Stimulated activated CD4-positive, alpha-beta T cell treated with anti-CD3 and anti-CD28 coated beads, Interleukin-12 subunit alpha, Interleukin-12 subunit beta, amount 100 ng/mL, for 48 hours (primary cell): ENCODE measurements at places on chromosomes 3 and 15.

DNA sequence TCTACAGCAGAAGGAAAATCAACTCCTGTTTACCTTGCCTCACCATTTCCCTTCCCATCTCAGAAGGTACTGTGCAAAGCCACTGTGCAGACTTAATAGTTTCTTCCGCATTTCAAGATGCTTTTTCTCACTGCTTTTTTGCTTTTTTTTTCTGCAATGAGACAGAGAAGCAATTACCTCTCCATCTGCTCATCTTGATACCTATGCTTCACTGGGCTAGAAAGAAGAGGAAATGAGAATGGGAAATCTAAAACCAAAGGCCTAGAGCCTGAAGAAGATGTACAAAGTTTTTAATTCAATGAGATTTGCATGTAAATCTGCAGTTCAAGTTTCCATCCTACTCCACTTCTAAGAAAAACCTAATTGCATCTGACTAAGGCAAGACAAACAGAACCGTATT is 238.1 kb upstream of the SETMAR start:
- no peak for DNase-seq

- DNase-seq = no peak
Measured at GRCh38 chr3:37852771-37853170, 8.9 kb upstream of the CTDSPL start.

DNA sequence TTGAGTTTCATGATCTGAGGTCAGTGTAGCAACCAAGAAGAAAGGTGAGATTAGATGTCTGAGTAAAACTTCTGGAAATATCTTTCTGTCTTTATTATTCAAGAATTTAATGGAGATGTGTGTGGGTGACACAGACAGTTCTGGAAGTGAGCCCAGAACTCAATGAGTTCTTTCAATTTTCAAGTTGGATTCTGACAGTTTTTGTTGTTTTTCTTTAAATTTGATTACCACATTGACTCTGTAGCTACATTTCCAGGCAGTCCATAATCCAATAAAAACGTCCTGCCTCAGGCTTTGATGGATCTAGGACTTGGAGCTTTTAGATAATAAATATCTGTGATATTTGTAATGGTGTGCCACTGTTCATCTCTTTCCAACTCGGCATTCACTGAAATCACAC is 3.9 kb upstream of the PARP14 start:
- no peak for DNase-seq

DNA sequence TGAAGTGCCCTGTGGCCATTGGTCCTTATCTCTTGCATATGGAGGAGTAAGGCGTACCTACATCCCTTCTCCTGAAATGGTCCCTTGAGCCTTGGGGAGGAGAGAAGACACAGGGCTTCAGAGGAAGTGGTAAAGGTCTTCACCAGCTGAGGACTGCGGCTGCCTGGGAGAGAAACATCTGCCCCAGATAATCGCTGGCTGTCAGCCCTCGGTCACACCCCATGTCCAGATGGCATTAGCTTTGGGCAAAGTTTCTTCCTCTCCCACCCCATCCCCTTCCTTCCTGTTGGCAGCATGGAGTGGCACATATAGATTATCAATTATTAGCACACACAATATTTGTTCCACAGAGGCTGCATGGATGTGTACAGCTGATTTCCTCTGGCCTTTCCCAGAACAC is 61.6 kb downstream of the LRTM1 start:
- DNase-seq = no peak

GRCh38 chr3:153974614-153975013 is 146.6 kb upstream of the ARHGEF26 start:
- no peak for DNase-seq

DNA sequence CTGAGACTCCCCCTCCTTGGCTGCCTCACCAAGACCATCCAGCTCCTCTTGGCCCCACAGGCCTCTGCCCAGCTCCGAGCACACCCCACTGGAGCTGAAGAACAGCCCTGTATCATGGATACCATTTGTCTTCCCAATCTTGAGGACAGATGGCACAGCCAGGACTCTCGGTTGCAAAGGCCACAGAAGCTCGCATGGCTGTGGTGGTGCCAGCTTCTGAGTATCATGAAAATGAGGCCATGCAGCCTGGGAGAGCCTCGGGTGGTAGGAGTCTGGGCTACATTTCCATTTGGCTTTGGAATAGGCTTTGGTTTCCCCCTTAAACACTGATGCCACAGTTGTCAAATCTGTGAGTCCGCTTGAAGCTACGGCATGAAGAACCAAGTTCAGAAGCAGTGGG is 106.6 kb downstream of the SEMA5B start:
- DNase-seq = no peak

DNA sequence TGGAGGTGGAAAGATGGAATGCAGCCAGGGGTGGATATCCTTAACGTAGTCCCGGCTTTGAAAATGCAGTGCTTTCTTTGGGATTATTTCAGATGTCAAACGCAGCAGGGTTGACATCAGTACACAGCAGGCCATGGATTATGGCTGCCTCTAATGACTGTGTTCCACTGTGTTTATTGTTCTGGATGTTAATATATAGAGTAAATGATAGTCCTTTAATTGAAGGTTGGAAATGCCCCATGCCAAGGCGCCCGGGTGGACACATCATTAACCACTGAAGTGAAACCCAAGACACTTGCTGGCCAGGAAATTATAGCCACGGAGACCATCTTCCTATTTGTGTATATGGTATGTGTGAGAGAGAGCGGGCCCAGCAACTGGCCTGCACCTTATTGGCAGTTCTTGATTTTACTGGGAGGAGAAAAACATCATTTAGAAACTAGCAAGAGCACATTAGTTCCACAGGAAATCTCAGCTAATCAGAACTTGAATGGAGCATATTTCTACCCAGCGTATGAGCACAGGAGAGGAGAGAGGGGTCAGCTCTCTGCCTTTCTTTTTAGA is 254.9 kb upstream of the RASGRP1 start:
- no peak for DNase-seq

- DNase-seq = no peak
Measured at GRCh38 chr3:190533511-190534281, 19.8 kb downstream of the IL1RAP start.

DNA sequence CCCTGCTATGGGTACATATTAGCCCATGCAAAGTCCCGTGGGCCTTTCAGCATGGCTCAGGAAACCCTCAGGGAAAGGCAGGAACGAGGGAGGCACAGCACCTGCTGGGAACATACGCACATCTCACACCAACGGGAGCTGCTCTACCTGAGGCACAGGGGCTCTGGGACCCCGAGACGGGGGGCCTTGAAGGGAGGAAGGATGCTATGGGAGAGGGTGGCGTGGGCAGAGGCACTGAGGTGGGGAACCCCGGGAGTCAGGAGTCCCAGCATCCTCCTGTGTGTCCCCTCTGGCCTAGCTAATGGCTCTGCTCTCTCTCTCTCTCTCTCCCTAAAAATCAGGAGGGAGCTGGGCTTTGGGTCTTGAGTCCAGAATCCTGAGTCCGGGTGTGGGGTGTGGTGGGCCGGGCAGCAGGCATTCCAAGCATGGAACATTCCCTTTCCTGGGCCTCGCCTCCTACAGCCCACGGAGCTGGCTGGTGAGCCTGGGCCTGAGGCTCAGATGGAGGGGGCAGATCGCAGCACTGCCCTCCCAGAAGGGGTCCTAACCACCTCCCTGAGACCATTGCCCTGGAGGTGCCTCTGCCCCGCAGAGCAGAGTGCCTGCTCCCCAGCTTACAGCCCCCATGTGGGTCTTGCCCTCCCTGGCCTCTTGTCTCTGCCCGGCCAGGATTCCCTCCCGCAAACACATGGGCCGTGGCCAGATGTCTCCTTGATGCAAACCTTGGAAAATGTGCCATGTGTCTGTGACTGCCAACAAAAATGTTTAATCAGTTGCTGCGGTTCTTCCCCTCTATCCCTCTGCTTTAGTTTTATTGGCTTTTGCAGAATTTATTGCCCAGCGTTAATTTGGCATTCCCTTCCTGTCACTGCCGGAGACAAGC is 101.6 kb downstream of the TMEM266 start:
- DNase-seq = no peak

- no peak for DNase-seq
Measured at GRCh38 chr3:188978421-188979171, 193.2 kb upstream of the TPRG1 start.

DNA sequence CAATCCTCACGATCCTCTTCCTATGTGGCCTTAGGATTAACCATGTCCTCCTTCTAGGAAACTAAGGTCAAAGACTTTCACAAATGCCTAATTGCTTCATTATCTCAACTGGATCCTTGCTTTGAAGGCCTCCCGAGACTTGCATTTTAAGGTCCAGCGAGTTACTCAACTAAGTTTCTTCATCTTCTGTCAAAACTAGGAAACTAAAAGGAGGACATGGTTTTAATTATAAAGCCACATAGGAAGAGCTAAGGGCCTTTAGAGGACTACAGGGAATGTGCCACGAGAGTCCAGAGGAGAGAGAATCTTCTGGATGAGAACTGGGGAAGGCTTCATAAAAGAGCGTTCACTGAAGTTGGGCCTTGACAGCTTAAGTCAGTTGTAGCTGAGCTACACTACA is 87.8 kb upstream of the LPP start:
- DNase-seq = no peak

GRCh38 chr3:128753715-128754114 is 27.7 kb downstream of the RAB7A start:
- no peak for DNase-seq

DNA sequence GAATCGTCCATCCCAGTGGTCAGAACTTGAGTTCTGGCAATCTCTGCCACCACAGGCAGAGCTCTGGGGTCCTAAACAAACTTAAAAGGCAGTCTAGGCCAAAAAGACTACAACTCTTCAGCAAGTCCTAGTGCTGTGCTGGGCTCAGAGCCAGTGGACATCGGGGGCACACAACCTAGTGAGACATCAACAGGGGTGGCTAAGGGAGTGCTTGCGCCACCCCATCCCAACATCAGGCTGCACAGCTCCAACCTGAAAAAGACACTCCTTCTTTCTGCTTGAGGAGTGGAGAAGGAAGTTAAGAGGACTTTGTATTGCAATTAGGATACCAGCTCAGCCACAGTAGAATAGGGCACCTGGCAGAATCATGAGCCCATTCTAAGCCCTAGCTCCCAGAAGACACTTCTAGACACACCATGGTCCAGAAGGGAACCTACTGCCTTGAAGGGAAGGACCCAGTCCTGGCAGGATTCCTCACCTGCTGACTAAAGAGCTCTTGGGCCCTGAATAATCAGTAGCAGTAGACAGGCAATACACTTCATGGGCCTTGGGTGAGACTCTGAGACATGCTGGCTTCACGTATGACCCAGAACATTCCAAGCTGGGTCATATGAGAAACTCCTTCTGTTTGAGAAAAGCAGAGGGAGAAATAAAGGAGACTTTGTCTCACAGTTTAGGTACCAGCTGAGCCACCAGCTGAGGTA is 72.0 kb downstream of the TFDP2 start:
- no peak for DNase-seq

DNA sequence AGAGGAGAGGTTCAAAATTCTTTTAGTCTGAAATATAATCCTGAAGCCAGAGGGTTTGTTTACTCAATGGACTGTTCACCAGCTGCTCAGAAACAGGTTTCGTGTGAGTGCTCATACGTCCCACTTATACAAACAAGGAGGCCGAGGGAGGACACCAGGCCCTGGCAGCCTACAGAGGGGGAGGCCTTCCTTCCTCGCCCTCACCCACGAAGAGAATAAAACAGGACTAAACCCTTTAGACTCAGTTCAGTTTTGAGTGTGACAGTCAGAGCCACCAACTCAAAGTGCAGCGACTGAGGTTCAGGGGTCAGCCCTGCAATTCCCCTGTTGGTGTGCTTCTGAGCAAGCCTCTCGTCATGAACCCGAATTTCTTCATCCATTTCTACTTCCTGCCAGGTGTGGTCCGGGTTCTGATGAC is 17.3 kb downstream of the FAM174B start:
- DNase-seq = no peak

DNA sequence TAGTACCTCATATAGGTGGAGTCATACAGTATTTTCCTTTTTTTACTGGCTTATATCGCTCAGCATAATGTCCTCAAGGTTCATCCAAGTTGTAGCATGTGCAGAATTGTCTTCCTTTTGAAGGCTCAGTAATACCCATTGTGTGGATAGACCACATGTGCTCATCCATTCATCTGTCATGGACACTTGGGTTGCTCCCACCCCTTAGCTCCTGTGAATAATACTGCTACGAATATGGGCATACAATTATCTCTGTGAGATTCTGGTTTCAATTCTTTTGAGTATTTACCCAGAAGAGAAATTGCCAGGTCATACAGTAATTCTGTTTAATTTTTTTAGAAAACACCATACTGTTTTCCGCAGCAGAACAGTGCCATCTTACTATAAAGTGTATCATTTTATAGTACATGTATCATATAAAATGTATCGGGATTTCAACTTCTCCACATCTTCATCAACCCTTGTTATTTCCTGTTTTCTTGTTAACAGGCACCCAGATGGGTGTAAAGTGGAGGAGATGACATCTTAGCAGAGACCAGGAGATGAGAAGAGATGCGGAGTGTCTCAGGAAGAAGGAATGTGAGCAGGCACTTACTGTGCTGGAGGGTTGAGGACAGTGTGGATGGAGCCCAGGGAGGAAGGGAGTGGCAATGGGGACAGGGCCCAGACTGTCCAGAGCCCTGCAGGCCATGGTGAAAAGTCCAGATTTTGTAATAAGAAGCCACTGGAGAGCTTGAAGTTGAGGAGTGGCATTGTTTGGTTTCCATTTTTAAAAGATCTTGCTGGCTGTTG is 27.0 kb upstream of the PRR23E start:
- no peak for DNase-seq

DNA sequence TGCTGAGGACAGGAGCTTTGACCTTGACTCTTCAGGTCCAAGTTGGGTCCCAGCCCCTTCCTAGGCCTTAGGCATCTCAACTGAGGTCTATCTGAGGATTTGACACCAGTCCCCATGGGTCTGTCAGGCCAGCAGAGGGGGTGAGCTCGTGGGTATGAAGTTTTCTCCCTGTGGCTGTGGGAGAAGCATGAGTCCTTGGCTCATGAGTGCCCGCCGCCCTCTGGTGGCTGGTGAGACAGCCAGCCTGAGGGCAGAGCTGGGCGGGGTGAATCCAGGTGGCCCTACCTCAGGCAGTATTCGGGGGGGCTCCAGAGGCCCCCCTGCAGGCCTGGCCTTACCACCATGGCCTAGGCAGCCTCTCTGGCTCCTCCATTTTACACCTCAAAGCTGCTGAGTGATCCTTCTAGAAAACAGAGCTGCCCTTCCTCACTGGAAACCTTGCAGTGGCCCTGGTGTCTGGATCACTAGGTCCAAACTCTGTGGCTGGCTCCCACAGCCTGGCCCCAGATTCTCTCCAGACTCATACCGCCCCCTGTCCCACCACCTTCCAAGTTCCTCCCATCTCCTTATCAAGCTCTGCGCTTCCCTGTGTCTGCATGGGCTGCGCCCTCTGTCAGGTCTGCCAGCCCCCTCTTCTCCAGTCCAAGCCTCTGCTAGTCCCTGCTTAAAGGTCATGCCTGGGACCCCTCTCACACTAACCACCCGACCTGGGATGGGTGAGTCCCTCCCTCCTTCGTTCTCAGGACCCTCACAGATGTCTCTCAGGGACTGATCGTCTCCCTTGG is 16.1 kb downstream of the SH2D7 start:
- peak; percentile 70 for DNase-seq

DNA sequence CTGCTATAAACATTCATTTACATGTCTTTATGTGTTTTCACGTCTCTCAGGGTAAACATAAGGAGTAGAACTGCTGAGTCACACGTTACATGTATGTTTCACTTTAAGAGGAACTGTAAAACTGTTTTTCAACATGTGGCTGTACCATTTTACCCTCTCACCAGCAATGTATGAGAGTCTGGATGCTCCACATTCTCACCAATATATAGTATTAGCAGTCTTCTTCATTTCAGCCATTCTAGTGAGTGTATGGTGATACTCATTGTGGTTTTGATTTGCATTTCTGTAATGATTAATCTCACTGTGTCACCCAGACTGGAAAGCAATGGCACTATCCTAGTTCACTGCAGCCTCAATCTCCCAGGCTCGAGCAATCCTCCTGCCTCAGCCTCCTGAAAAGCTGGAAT is 37.1 kb downstream of the PHC3 start:
- DNase-seq = no peak
